Common myeloid progenitor, CD34-positive (primary cell): ENCODE measurements at places on chromosomes 1 and 21.

GRCh38 chr1:42680921-42681683 lies 1.1 kb upstream of the YBX1 start:
- peak; percentile 71 for DNase-seq

DNA sequence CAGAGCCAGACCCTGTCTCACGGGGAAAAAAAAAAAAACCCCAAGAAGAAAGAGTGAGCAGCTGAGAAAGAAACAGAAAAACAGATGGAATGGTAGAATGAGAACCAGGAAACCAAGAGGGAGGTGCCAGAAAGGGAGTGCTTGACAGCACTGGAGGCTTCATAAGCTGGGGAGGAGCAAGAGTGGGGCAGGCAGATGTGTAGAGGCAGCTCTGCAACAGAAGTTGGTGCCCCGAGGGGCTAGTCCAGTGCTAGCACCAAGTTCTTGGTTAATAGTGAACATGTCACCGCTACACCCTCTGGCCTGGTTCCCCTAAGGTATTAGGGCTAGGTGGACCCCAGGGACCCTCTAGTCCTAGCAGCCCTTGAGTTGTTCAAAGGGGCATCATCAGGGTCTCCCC lies 98.0 kb downstream of the TGFBR3 start:
- DNase-seq, result no peak

DNA sequence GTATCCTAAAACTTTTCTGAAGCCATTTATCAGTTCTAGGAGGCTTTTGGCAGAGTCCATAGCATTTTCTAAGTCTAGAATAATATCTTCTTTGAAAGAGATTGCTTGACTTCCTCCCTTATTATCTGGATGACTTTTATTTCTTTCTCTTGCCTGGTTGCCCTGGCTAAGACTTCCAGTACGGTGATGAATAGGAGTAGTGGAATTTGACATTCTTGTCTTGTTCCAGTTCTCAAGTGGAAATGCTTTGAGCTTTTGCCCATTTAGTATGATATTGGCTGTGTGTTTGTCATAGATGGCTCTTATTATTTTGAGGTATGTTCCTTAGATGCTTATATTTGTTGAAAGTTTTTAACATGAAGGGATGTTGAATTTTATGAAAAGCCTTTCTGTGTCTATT lies 1647.9 kb downstream of the PLA2G4A start:
- no peak for DNase-seq

DNA sequence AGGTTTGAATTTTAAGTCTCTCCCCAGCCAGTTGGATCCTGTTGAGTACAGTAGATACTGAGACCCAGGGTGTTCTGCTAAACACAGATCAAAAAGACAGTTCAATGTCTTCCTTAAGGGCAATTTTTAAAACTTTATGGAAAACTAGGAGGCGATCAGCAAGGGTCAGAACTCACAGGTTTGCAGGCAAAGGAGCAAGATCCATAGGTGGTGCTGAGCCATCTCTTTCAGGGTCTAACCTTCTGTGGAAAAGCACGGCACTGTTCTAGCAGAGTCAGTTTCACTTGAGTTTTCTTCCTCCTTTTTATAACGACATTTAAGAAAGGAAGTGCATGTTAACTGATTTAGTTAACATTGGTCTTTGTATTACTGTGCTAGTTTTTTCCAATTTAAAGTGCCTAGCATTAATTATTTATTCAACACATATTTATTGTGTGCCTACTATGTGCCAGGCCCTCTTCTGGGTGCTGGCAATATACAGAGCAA lies at the start of gene CD84:
Gene CD84, minus strand, starts transcription at position 281 of the 486 bp plus-strand sequence. Its CDS starts 59 bp downstream, at position 222.
- DNase-seq, result peak; percentile 53

- no peak for DNase-seq
Measured at GRCh38 chr1:29448456-29449235, 212.3 kb downstream of the PTPRU start.

DNA sequence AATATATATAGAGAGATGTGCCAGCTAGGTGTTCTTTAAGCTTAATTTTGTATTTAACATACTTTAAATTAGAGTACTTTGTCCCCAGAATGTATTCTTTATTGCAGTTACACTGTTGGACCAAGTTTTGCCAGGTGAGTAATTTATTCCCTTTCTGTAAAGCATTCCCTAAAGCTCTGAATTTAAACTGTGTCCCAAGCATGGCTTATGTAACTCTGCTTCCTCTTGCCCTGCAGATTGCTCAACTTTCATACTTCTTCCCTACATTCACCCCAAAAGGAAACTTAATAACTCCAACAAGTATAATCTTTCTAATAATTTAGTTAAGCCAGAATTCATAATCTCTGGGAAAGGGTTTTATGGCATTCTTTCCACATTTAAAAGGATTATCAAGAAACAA lies 5.6 kb downstream of the LYPLAL1 start:
- DNase-seq, result no peak

DNA sequence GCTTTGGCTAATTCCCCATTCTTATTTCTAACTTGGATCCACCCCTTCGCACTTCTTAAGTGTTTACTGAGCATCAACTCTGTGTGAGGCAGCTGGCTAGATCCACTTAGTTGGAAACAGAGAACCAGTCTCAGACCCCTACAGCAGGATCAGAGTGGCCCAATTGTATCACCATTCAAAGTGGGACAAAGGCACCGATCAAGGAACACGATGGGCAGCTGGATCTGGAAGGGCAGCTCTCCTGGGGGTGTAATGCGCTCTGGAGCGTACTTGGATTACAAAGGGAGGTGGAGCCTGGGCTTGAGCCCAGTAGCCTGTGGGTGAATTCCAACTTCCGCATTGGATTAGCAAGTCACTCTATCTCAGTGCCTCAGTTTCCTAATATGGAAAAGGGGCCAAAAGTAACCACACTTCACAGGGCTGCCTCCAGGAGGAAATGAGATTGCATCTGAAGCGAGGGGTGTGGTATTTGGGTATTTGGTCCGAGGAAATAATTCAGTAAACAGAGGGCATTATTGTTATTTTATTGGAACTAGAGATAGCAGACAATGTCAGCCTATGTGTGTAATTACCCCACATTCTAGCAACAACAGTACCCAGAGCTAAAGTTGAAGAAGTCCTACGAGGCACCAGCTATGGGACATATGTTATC lies 11.9 kb downstream of the ECE1 start:
- no peak for DNase-seq

DNA sequence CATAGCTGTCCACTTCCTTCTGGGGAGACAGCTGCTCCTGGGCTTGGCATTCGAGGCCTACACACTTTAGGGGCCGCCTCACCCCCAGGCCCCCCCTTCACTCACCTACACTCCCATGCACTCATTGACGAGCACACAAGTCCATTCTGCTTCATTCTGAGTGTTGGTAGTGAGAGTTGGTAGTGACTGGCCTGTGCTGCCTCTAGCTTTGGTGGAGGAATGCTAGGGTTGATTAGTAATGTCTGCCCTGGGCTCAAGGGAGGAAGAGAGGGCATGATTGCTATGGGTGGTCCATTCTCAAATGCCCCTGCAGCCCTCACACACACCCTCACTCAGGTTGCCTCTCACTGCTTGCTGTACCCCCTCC lies 30.4 kb downstream of the TRIM11 start:
- no peak for DNase-seq

DNA sequence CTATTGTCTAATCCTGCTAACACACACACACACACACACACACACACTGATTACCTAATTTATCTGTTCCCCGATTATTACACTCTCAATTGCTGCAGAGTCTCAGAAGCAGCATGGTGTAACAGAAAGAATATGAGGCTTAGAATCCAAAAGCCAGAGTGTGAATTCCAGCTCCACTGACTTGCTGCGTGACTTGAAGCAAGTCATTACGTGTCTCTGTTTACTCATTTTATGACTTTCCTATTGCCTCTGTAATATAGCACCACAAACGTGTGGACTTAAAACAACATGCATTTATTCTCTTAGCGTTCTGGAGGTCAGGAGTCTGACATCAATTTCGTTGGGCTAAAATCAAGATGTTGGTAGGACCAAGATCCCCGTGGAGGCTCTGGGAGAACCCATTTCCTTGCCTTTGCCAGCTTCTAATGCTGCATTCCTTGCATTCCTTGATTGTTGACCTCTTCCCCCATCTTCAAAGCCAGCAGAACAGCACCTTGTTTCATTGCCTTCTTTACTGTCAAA lies 55.9 kb upstream of the ATP5PO start:
- no peak for DNase-seq
